ENCODE measurements at places on chromosomes 16 and 17. TPM values are rescaled to one million over a fixed set of nuclear protein-coding genes. Genes with fewer than 3 reads are reported as not detected.

- no peak for DNase-seq
Observed at GRCh38 chr17:82452162-82452561, 1.6 kb upstream of the CYBC1 start.

DNA sequence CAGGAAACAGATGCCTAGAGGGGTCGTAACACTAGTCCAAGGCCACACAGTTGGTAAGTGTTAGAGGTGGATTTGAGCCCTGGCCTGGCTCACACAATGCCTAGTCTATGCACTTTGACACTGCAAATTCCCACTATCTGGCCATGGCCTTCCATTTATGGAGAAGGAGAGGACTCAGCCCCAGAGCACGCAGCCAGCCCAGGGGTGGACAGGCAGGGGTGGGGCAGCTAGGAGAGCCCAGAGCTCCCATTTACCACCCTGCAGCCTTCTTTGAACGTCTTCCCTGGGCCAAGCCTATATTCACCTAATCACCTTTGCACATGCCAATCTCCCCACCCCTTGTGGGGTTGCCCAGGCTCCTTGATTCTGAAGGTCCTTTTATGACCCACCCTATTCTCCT lies 81.2 kb downstream of the DYNLRB2 start:
- no peak for DNase-seq

GRCh38 chr17:76365256-76365903 lies 11.7 kb upstream of the PRPSAP1 start:
- no peak for DNase-seq

DNA sequence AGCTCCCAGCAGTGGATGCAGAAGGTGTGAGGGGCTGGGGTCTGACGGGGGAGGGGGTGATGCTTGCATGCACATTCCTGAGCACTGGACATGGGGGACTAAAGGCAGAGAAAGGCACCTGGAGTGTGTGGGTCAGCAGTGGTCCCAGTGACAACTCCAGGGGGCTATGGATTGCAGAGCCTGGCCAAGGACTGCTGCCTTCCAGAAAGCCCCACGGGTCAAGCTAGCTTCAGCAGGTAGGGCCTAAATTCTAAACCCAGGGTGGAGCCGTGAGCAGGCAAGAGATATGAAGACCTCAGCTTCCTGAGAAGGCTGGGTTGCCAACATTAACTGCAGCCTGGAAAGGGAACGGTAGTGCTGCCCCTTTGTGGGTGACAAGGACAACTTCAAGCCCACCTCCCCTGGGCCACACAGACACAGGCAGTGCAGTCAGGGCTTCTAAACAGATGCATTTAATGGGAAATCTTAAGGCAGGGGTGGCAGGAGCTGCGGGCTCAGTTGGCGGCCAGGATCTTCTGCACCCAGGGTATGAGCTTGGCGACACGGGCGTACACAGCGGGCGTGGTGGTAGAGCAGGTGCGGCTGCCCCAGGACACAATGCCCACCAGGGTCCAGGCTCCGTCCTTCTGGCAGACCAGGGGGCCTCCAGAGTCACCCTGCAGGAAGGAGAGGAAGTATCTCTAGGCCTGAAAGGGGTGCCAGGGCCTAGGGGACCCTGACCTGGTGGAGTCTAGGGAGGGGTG lies 3.1 kb downstream of the CTRB2 start:
- no peak for DNase-seq

DNA sequence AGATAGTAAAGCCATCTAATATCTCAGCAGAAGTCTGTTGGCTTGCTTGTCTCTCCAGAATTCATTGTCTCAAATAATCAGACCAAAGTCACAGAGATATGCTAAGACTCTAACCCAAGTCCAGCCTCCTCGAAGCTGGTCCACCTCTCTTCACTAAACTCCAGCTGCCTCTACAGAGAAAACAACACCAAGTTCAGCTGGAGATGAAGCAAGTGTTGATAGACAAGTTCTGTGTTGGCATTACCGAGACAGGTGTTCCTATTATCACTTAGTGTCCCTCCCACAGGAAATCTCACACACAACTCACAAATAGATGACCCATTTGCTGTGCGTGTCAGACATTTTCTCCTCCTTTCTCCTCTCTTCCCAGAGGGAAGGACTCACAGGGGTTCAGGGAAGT lies 164.4 kb upstream of the ANKFN1 start:
- no peak for DNase-seq

DNA sequence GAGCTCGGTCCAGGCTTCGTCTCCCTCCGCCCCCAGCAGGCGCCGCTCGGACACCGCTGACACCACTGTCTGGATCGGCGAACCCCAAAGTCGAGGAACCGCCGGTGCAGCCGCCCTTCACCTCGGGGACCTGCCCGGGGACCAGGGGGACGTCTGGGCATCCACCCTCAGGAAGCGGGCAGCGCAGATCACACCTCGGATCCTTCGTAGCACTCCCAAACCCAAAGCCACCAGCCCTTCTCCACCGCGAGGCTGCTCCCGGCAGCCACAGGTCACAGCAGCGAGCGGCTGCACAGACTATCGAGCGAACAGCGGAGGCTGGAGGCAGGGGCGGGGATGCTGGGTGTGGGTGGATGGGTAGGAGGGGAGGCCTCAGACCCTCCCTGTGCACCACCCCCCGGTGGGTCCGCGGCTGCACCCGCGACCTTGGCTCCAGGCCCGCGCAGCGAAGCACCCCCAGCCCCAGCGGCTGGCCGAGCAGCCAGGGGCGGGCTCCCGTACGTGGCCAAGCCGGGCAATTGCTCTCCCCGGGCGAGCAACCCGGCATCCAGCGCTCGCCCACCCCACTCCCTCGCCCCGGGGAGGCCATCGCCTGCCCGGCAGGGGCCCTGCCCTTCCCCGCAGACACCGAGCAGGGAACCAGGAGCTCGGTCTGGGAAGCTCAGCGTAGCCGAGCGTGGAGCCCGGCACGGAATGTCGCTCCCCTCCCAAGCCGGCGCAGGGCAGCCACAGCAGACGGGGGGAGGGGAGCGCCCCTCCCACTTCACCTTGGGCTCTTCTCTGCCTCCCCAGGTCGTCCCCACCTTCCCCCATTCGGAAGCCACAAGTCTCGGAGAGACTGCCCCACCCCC lies 1.0 kb downstream of the SDK2 start:
- peak; percentile 37 for DNase-seq

DNA sequence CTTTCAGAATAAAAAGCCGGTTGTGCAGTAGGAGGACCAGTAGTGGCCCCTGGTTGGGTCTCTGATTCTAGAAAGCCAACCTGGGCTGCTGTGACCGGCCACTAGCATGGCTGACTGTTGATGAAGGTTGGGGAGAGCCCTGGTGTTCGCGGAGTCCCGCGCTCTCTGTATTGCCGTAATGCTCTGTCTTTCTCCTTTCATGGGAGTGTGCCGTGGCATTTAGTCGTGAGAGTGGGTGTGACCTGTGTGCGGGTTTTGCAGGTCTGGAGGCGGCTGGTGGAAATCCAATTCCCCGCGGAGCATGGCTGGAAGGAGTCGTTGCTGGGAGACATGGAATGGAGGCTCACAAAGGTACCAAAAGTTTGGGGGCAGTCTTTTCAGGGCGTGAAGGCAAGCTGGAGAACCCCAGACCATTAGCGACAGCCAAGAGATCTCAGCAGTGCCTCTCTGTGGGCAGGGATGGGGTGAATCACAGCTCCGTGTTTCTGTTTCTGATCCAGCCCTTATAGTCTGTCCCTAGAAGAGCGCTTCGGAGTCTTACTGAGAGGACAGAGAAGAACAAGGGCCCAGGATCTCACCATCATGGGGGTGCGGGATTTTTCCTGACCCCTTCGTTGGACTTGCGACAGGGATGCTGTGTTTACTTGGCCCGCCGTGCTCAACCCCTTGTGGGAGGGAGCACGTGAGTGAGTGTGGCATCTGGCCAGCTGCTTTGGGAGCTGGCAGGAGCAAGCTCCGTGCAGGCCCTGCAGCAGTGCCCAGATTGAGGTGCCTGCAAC lies 56.5 kb downstream of the RNF213 start:
- no peak for DNase-seq

The CEP95 gene
- 102 TPM for total RNA-seq

The FCSK gene
- 21.1 TPM for total RNA-seq

The PIPOX gene
- total RNA-seq, result 5.3 TPM

All from progenitor cell of endocrine pancreas (in vitro differentiated cells).